ENCODE measurements at places on chromosomes 1 and 21.

GRCh38 chr1:46646844-46647243 lies 21.3 kb downstream of the ATPAF1 start:
- DNase-seq, result no peak

DNA sequence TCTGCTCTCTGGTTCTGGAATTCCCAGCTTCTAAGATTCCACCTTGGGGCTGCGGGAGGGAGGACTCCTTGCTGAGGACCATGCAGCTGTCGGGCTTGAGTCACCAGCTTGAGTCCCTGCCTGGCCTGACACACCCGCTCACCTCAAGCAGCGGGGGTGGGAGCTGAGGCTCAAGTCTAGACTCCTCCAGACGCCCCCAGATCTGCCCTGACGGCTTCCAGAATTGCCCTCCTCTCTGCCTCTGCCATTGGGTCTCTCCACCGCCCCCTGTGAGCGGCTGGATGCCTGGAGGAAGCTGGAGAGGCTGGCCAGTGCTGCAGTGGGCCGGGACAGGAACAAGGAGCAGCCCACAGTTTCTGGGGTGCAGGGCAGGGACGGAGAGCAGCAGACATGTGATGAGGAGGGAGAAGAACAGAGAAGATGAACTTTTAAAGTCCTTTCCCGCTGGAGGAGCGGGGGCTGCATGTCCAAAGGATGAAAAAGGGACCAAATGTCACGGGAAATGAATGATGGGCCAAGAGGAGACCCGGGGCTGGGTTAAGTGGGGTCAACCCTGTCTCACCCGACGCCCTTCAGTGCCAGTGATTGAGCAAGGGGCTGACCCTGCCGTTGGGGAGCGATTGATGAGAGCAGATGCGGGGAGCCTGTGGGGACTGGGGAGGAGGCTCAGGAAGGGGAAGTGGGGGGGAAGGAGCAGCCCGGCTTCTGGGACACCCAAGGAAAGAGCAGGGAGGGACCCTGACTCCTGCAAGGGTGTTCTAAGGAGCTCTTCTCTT lies 13.5 kb downstream of the CRABP2 start:
- DNase-seq, result peak; percentile 53

DNA sequence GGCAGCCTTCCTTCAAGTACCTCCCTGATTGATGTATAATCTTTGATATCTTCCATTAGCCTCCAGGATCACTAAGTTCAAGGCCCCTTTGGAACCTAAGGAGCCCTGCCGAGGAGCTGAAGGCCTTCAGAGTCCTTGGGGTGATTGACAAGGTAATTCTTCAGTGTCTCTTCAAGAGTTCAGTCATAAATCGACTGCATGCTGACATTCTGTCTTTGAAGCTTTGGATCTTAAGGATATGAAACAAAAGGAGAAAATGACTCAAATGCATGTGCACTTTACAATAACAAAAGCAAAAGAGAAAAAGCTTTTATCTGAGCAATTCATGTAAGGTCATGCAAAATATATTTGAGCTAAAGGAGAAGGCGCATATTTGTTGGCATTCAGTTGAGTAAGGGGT lies 125.3 kb downstream of the RPS6KC1 start:
- peak; percentile 30 for DNase-seq

- DNase-seq, result peak; percentile 44
Observed at GRCh38 chr1:113998361-113998760, 19.1 kb downstream of the OLFML3 start.

Data from inflammatory macrophage treated with lipopolysaccharide for 4 hours (primary cell).